T1000 (cell line): ENCODE measurements at places on chromosomes 2 and 18.

DNA sequence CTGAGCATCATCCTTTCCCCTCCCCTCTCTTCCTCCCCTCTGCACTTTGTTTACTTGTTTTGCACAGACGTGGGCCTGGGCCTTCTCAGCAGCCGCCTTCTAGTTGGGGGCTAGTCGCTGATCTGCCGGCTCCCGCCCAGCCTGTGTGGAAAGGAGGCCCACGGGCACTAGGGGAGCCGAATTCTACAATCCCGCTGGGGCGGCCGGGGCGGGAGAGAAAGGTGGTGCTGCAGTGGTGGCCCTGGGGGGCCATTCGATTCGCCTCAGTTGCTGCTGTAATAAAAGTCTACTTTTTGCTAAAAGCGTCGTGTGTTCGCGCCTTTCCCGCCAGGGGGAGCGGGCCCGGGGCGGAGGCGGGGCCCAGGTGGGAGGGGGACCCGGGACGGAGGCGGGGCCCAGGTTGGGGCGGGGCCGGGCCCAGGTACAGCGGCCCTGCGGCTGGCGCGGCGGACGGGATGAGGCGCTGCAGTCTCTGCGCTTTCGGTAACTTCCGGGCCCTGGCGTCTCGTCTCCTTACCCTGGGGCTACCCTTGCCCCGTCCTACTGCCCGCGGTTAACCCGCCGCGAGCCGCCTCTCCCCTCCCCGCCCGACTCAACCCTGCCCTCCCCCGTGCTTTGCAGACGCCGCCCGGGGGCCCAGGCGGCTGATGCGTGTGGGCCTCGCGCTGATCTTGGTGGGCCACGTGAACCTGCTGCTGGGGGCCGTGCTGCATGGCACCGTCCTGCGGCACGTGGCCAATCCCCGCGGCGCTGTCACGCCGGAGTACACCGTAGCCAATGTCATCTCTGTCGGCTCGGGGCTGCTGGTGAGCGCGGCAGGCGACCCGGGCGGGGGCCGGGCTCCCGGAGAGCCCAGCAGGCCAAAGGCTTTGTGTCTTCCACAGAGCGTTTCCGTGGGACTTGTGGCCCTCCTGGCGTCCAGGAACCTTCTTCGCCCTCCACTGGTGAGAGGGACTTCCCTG is at the start of gene KRTCAP3:
KRTCAP3 (plus strand) TSS at position 424 of the 962 bp plus-strand sequence; CDS start at position 456, 32 bp downstream.
- DNase-seq: no peak

DNA sequence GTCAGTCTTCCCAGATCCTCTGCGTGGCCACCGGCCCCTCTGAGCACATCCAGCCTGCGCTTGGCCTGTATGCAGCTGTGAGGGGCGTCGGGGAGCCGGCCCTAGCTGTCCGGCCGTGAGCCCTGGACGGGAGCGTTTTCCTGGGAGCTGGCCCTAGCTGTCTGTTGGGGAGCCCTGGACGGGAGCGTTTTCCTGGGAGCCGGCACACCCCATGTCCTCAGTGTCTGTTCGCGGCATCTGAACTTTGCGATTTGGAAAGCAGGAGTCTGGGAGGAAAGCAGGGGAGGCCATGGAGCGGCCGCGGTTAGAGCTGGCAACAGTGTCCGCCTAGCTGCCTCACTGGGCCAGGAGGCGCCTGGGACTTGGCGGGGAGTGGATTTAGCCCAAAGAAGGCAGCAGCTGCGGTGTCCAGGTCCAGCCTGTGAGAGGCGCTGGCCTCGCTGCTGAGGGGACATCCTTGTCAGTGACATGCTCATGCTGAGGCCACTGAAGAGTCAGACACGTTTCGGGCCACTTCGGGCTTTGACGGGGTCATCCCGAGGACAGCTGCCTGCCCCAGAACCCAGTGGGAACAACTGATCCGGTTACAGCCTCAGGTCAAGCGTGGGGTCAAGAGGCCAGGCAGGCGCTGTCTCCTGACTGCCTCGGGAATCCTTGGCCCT is 75.8 kb downstream of the KCNG2 start:
- no peak for DNase-seq

DNA sequence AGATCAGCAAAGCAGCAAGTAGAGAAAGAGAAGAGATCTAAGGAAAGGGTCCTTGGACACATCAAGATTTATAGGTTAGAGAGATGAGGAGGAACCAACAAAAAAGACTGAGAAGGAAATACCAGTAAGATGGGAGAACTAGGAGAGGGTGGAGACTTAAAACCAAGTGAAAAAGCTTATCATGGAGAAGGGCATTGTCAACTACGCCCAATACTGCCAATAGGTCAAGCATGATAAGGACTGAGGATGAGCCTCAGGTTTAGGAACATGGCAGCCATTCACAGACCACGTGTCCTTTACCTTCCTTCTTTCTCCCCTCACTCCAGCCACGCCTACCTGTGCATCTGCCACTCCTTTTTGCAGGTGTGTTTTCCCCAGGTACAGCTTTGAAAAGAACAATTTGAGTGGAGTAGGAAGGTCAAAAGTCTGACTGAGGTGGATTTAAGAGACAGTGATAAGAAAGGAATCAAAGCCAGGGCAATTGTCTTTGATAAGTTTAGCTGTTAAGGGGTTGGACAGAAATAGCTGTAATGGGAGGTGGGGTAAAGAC is 238.7 kb downstream of the STK39 start:
- DNase-seq: no peak

GRCh38 chr18:26407736-26408601 is 140.4 kb downstream of the KCTD1 start:
- DNase-seq: no peak

- DNase-seq: no peak
These were observed 118.1 kb downstream of the EPB41L3 start for GRCh38 chr18:5425721-5426120.

DNA sequence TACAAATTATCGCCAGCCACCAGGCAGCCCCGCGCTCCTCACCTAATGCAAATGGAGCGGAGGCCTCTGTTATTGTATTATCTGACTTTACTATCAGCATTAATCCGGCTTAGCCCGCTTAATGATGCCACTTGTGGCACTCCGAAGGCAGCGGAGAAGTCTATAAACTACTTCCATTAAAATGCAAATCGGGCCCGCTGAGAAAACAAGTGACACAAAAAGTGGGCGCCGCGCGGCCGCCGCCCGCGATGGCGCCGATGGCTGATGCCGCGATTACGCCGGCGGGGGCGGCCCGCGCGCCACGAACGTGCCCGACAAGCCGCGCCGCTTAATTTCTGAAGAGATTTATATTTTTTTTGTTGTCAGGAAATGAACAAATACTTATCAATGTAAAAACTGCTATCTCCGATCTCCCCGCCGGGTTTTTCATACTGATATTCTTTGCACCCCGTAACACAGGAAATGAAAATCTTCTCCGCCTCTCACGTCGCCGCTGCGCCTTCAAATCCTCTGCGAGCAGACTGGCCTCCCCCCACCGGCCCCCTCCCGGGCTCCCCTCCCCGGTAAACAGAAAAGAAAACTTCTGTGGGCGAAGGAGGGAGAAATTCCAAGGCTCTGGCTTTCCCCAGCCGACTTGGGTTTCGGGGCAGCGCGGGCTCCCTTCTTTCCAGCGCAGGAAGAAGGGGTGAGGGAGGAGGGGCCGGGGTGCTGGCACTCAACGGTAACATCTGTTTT is 221.8 kb downstream of the INSIG2 start:
- DNase-seq: no peak

DNA sequence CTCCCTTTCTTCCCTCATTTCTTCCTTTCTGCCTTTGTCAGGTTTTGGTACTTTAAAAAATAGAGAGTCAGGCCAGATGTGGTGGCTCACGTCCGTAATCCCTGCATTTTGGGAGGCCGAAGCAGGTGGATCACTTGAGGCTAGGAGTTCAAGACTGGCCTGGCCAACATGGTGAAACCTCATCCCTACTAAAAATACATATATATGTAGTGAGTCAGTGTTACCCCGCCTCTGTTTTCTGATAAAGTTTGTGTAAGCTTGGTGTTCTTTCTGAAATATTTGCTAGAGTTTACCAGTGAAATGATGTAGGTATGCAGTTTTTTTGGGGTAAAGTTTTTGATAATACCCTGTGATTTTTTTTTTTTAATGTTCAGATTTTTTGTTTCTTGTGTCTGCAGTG is 58.8 kb downstream of the DGKD start:
- no peak for DNase-seq

- DNase-seq: no peak
These were observed 200.8 kb upstream of the SIX3 start for GRCh38 chr2:44740678-44741077.

- DNase-seq: no peak
These were observed 36.9 kb downstream of the MAP3K19 start for GRCh38 chr2:135010200-135010942.

DNA sequence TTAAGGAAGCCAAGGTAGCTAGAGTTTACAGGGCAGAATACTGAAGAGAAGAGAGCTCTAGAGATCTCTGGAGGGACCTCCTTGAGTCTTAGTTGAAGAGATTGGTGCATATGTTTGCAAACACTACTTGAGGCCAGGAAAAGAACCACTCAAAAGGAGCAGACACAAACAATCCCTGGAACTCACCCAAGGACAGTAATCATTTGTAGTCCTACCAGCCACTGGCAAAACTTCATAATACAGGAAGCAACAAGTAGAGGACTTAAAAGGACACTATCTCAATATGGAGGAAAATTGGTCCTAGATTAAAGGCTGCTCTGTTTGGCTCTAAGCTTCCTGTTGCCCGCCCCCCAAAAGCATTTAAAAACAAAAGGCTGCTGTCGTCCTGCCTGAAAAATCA is 46.9 kb upstream of the UBXN4 start:
- no peak for DNase-seq

DNA sequence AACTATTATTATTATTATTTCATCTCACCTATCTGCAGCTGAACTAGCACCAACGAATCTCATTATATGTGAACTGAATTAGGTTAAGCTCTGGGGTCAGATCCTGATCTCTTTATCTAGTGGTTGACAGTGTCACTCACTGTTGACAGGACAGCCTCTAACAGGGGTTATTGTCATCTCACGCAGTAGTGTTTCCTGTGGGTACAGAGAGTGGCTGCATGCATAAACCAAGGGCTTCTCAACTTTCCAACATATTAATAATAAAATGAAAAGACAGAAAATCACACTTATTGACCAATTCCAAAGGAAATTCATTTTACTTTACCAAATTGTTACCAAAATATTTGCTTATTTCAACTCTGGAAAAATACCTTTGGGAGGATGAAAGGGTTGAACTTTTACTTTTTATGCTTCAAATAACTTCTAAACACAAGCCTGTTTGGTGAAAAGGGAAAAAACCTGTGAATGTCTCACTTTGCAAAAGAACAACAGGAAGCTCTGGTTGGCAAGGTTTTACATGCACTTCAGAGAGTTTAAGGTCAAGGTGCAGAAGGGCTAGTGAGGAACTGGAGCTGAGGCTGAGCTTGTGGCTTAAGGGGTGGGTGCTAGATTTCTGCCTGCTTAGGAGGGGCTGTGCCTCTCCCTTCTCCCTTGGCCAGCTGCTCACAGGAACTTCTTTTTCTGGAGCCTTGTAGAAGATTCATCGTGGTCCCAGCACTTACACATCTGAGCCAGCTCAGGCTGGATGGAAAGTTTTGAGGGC is 72.6 kb downstream of the CTAGE1 start:
- no peak for DNase-seq

GRCh38 chr2:172119089-172119488 is 16.4 kb upstream of the DLX2 start:
- DNase-seq: no peak

GRCh38 chr2:230323385-230324106 is 3.4 kb upstream of the SP140L start:
- no peak for DNase-seq

GRCh38 chr18:24089515-24090337 is 49.1 kb upstream of the CABYR start:
- no peak for DNase-seq

- no peak for DNase-seq
These were observed 40.9 kb upstream of the KDM3A start for GRCh38 chr2:86400321-86400720.

- no peak for DNase-seq
These were observed 2114.1 kb upstream of the PIK3C3 start for GRCh38 chr18:39840856-39841481.

GRCh38 chr2:121532347-121532766 is 1.7 kb downstream of the RNU4ATAC start:
- no peak for DNase-seq

DNA sequence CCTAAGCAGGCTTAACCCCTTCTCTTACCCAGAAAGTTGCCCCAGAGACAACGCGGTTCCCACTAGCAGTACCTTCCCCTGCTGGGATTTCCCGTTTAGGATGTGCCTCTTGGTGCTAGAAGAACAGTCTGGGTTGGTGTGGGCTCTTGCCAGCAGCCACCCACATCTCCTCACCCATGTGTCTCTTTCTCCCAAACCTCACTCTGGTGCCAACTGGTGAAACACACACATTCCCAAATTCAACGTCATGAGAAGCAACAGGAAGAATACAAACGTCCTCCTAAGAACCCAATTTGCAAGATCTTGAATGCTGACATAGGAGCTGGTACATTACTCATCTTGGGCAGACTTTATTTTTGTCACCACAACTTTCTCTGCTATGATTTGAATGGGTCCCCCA is 36.2 kb downstream of the DIPK1C start:
- DNase-seq: no peak

DNA sequence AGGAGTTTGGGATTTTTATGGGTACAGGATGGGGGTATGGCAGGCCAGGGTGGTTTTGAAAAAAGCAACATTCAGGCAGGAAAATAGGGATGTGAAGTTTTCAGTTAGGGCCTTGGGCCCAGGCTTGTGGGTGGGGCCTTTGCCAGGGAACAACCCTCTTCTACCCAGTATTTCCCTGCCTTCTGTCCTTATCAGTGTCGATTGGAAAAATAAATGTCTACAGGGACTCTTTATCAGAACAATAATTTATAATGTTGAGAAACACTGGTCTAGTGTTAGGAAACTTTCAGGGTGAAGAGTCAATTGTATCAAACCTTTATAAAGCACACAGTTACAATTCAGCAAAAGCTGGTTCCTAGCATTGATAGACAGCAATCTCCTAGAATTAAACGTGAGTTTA is 214.1 kb upstream of the NABP1 start:
- no peak for DNase-seq

DNA sequence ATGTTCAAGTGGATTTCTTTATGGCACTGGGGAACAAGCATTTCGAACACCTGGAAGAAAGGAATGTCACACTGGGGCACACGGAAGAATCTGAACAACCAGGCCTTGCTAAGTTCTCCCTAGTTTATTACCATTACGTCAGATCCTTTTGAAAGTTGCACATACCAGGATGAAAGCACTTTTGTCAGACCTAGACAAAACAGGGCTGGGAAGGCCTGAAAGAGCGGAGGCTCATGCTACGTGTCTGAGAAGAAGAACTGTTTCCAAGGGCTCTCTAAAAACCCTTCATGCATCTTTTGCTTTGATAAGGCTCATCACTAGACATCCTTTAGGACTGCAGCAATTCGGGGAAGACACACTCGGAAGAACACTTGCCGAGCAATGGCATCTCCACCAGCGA is 15.4 kb upstream of the SLC25A52 start:
- DNase-seq: no peak
